HAP-1 (cell line): ENCODE measurements at places on chromosomes 3 and 15.
A peak's percentile ranks its signal among the peaks of the same experiment; 100 is the strongest.

- DNase-seq = no peak
Measured at GRCh38 chr3:183287301-183287971, 34.4 kb downstream of the B3GNT5 start.

GRCh38 chr3:5767304-5767703, 579.8 kb downstream of the EDEM1 start:
- no peak for DNase-seq

- no peak for DNase-seq
Measured at GRCh38 chr3:139448104-139448503, 28.2 kb downstream of the RBP2 start.

GRCh38 chr3:139123377-139124095, 78.8 kb upstream of the PRR23C start:
- DNase-seq = no peak

GRCh38 chr3:8656240-8656639, 11.6 kb upstream of the SSUH2 start:
- no peak for DNase-seq

DNA sequence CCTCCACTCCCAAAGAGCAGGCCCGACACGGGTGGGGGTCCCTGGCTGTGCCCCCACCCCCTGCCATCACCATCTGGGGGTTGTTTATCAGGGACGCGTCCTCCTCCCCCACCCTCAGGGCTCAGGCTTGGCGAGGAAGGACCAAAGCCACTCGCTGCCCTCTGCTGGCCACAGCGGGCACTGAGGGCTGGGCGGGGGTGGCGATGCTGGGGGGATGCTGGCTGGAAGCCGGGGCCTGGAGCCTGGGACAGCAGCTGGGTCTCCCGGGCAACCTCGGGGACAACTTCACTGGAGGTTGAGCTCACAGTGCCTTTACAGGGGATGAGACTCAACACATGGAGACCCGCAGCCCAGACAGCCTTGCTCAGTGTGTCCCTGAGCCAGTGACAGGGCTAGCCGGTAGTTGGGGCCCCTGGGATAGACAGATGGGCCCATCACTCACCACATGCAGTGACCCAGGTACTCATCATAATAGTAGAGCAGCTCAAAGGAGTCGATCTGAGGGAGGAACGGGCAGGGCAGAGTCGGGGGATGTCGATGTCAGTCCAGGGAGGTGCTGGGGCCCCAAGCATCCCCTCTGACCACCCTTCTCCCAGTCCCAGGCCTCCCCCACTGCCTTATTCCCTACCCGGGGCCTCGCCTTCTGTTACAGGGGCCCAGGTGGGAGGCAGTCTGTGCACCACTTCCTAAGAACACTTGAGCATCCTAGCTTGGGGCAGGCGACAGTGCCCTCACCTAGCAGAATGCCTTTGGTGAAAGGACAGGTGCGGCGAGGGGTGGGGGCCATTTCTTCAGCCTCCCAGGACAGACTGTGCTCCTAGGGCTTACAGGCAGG, 5.9 kb upstream of the CALML4 start:
- no peak for DNase-seq

- no peak for DNase-seq
Measured at GRCh38 chr3:83877910-83878309, 1080.9 kb upstream of the CADM2 start.

DNA sequence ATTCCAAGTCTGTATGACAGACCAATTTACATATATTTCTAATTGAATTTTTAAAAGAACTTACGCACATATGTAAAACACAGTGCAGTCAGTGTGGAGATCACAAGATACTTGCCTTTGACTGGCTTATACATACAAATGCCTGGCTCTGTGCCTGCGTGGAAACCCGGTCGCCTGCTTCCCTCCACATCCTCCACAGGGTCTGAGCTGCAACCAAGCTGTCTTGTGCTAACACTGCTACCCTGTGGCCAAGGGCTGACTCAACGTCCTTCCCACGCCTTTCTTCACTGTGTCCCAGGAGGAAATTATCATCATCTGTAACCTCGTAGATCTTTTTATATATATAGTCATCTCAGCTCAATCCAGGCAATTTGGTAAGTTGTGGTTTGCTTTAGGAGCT, 117.0 kb downstream of the WNT7A start:
- DNase-seq = no peak

DNA sequence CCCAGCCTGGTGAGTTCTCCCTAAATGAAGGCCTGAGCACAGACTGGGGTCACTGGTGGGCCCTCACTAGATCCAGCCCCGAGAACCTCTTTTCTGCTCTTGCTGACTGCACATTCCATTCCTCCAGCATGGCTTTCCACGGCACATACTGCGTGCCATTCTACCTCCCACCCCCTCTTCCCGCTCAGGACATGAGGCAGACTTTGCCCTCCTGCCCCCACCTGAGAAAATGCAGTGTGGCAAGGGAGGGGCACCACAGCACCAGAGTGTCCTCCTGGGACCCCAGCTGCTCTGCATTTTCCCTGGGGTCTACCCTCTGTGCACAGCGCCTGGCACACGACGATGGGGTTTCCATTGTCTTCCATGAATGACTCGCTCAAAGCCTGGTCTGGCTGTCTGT, 6.1 kb upstream of the SLCO2A1 start:
- DNase-seq = no peak

DNA sequence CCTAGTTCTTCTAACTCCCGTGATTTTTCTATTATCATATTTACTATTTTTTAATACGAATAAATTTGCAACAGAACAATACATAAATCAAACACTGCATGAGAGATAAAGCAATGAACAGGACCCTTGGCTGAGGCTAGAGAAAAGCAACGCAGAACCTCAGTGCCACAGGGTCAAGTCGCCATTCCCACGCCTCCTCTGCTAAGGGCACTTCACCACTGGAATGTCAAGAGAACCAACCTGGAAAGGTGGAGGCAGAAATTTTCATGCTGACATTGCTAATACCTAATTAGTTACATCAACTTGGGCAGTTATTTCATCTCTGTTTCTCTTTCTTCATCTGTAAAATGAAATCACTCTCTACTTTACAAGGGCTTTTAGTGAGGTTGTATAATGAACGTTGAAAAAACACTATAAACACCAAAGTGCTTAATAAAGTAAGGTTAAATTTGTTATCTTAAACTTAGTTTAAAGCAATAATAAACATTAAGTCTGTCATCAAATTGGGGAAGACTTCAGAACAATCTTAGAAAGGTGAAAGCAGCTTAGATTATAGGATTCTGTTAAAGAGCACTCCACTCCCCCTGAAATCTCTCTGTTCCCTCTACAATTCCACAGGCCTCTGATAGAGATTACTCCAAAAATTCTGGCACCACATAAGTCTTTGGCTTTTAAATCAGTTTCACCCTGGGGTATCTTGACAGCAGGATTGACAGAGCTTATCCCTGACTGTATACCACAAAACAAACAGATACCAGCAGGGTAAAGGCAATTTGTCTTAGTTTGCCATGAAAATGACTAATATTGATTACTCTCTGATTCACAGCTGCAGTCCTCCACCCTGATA, 41.9 kb downstream of the PLCH1 start:
- DNase-seq = peak; percentile 19

GRCh38 chr15:78642331-78642730, 1.3 kb upstream of the CHRNB4 start:
- DNase-seq = no peak

DNA sequence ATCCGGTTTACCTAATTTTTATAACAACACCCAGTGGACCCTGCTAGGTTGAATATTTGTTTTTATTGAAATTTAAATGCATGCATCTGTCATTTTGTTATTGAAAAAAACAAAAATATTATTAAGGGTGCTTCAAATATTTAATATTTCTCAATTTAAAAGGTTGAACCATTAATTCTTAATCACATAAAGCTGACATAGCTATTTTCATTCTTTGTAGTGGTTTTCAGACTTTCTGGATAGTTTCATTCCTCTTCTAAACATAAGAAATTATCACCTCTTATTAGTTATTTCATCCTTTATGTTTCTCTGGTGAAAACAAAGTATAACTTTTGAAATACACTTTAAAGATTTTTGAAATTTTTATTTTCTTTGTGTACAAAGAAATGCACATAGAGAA, 369.9 kb upstream of the PLSCR5 start:
- DNase-seq = no peak

DNA sequence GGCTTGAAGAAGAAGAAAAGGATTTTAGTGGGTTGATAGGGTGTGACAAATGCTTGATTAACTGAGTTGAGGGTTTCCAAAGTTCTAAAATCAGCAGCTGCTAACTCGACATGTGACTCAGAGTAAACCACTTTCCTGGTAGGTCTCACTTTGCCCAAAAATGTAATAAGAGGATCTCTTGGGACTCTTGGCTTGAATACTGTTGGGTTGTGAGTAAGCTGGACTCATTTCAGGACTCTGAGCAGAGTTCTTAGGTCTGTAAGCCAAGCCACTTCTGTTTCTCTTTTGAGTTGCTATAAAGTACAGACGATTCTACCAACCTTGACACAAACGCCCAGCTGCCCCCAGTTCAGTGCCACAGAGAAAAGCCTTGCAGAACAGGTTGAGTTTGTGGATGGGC, 241.1 kb downstream of the ZNF621 start:
- DNase-seq = no peak

GRCh38 chr3:9406856-9407626, 9.6 kb downstream of the SETD5 start:
- DNase-seq = no peak

DNA sequence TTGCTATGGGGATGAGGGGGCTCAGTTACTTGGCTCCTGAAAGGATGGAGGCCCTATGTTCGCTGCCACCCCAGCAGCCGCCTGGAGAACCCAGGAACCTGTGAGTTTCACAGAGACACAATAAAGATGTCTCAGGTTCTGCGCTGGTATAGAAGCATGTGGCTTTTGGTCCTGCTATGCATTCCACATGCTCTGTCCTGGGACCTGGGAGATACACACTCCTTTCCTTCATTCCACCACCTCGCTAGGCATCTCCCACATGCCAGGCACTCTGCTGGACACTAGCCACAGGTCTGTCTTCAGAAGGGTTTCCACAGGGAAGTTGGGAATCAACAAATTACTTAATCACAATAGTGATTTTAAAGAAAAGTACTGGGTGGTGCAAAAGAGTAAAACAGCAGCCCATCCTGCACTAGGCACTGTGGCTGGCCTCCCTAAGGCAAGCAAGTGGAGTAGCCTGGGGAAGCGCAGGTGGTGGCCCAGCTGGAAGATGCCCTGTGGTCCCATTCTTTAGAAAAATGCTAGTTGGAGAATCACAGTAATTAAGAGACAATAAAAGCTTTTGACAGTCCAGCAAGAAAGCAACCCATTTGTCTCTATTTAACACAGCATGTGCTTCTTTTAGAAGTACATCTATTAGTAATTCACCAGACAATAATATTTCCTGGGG, 408.9 kb upstream of the WNT5A start:
- no peak for DNase-seq

- DNase-seq = no peak
Measured at GRCh38 chr15:93485438-93486327, 396.7 kb upstream of the RGMA start.

- no peak for DNase-seq
Measured at GRCh38 chr3:101454629-101455028, 58.4 kb downstream of the SENP7 start.

- DNase-seq = no peak
Measured at GRCh38 chr15:70250208-70251201, 152.8 kb upstream of the TLE3 start.

GRCh38 chr15:33392453-33392852, 81.7 kb downstream of the RYR3 start:
- DNase-seq = no peak

GRCh38 chr3:16998236-16998923, 113.6 kb downstream of the PLCL2 start:
- DNase-seq = no peak

GRCh38 chr15:74393423-74393822, 26.0 kb upstream of the CYP11A1 start:
- no peak for DNase-seq

DNA sequence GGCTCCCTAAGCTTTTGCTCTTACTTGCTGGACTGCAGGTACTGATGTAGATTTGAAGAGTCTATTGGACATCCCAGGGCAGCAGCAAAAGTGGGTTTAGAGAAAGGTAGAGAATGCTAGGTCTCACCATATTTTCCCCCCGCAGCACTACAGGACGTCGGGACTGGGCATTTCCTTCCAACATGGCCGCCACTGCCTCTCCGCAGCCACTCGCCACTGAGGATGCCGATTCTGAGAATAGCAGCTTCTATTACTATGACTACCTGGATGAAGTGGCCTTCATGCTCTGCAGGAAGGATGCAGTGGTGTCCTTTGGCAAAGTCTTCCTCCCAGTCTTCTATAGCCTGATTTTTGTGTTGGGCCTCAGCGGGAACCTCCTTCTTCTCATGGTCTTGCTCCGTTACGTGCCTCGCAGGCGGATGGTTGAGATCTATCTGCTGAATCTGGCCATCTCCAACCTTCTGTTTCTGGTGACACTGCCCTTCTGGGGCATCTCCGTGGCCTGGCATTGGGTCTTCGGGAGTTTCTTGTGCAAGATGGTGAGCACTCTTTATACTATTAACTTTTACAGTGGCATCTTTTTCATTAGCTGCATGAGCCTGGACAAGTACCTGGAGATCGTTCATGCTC, 11.2 kb downstream of the CYP8B1 start:
- no peak for DNase-seq

GRCh38 chr3:23797491-23797890, 8.3 kb upstream of the UBE2E1 start:
- DNase-seq = no peak

DNA sequence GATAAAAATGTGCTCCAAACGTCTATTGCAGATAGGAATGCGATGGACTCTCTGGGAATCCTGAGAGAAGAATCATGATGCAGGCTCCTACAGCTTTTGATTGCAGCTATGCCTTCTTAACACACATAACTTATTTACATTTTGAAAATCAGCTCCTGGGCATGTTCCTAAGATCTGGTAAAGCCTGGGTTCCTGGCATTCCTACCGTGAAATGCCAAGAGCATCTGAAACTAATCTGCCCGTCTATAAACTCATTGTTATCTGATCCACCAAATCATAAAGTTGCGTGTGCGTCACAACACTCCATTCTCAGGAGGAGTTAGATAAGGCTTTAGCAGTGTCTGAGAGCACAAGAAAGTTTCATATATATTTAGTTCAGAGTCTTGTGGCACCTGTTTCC, 79.0 kb upstream of the VGLL3 start:
- no peak for DNase-seq

DNA sequence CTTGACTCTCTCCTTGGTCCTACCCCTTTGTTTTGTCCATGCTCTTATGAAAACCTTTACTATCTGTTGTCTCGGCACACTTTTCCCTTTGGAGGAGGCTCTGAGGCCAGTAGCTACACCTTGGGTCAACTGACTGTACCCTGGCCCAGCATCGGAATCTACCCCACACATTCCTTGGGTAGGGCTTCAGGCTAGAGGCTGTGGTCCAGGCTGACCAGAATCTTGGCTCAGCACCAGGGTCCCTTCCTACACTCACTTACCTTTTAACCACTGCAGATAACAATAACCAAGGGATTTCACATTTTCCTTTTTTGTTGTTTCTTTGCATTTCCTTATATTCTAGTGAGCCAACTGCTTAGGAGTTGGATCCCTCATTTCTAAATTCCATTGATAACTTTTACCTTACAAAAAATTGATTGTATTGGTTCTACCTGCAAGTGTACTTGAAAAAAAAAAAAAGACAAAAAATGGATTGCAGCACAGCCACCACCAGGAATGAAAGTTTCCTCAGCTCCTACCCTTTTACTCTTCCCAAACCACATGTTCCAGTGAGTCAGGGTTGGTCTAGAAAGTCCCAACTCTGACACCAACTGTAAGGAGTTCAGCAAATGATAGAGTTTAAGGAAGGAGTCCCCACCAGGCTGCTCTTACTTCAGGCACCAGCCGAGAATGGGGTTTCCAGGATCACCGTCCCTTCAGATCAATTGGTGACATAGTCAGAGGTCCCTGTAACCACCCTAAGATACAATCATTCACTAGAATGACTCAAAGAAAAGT, 95.6 kb downstream of the FBLN2 start:
- no peak for DNase-seq
